ENCODE measurements at places on chromosomes 6 and 20.

DNA sequence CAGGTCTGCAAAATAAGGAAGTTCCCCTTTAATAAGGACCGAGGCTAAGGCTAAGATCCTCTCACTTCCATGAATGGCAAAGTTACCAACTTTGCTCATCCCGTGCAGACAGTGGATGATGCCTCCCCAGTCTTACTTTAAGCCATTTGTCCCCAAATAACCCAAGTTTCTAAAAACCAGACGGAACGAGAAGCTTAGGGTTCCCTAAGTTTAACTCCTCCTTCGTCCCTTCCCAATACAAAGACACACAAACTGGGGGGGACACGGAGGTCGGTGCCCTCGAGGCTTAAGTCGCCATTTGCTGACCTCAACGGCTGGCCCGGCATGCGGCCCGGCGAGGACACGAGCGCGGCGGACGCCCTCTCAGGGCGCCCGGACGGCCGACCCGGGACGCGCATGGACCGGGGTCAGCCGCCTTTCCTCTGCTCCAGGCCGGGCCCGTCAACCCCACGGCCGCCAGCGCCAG, 527 bp downstream of the FBXO30 start:
- DNase-seq = no peak

DNA sequence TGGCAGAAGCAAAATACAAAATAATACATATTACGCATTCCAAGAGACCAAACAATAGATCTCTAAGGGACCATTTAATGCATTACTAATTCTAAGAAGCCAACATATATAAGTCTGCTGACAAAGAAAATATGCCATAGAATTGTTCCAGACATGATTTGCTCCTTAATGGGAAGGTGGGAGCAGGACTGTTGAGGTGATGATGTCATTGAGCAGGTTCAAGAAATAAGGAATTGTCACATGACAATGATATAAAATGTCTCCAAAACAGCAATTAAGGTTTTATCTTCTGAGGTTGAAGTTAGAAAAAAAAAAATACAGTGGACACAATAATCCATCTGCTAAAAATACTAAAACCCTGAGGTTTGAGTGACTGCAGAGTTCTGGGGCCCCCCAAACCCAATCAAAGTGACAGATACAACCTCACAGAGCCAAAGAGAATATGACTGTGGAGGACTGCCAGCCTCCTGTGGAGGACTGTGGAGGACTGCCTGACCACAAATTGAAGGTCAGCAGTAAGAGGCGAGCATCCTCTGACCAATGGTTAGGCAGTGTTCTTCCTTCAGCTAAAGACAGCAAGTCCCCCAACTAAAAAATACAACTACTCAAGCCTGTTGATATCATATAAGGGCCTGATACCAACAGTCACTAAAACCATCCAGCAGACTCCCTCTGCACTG, 39.0 kb downstream of the TOMM6 start:
- no peak for DNase-seq

DNA sequence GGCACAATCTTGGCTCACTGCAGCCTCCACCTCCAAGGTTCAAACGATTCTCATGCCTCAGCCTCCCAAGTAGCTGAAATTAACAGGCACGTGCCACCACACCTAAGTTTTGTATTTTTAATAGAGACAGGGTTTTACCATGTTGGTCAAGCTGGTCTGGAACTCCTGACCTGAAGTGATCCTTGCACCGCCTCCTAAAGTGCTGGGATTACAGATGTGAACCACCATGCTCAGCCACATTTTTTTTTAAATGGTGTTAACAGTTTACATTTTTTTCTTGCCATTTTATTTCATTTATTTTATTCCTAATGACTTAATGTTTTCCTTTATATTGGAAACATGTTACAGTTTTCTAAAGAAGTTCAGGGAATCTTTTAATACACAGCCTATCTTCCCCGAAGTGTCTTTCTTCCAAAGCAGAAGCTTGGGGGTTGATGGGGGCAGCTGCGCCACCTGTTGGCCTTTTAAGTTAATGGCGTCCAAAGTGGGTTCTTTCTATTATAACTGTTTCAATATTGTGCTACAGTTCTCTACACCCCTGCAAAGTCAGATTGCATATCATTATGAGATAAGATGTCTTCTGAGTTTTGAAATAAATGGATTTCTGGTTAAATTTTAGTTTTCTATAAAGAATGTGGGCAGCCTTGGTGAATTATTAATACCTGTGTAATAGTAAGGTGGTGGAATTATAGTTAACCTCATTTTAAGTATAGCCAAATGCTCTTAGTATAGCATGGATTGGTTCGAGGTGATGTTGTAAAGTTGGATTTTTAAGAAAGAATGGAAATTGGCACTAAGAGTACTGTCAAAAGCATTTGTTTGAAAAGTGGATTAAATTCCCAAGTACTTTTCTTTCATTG, 42.0 kb upstream of the PLCG1 start:
- DNase-seq = peak; percentile 5

DNA sequence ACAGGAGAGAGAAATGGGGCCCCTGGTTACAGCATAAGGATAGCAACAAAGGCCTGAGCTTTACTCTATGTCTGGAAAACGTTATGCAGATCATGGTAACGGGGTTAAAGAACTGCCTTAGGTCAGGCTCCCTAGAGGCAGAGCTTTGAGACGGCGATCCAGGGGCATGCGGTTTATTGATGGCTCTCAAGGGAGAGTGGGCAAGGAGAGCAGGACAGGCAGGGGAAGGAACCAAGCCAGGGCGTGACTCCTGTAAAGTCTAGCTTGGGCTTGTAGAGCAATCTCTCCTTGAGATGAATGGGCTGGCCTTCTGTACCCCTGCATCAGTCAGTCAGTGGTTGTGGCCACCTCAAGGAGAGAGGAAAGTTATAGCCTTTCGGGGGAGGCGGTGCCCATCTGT, 12.5 kb upstream of the FERMT1 start:
- no peak for DNase-seq

GRCh38 chr6:107654764-107655163, 164.8 kb downstream of the SOBP start:
- DNase-seq = no peak

GRCh38 chr6:152905551-152906299, 77.1 kb downstream of the FBXO5 start:
- DNase-seq = no peak

- no peak for DNase-seq
Measured at GRCh38 chr6:6033858-6034257, 27.1 kb upstream of the NRN1 start.

GRCh38 chr6:64255000-64255399, 619.4 kb downstream of the PHF3 start:
- DNase-seq = no peak

- DNase-seq = no peak
Measured at GRCh38 chr6:18423426-18423825, 36.3 kb downstream of the RNF144B start.

GRCh38 chr6:135673501-135674309, 176.2 kb upstream of the AHI1 start:
- DNase-seq = no peak

DNA sequence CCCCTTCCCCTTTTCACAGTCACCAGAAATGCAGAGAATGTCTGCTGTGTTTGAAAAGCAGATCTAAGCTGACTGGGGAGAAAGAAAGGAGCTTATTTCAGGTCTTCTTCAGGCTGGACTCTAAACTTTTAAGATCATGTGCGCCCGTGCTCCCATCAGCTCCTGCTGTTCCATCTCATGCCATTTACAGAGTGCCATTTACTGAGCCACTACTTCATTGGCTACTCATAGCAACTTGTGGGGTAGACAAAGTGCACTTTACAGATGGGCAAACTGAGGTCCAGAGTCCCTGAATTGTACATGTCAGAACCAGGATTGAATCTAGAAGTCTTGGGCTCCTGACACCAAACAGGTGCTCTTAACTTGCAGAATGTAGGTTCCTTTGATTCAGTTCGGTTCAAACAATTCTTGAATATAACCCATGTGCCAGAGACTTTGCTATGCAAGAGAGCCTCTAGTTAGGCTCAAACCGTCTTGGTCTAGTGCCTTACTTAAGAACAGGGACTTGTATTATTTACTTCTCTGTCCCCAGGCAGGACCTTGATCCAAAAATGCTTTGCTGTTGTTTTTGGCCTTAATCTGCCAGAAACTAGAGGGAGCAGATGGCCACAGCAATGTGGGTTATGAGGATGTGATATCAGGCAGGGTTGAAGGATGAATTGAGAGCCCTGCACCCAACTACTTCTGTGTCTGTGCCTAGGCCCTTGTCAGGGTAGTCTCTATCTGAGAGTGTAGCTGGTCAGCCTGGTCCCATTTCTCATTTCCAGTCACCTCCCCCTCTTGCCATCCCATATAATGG, 56.4 kb downstream of the RALY start:
- DNase-seq = no peak

- DNase-seq = no peak
Measured at GRCh38 chr6:31116661-31117385, 2.2 kb downstream of the PSORS1C1 start.

- DNase-seq = no peak
Measured at GRCh38 chr20:19779634-19780033, 21.6 kb downstream of the RIN2 start.
